ENCODE measurements at places on chromosomes 12 and 14.

GRCh38 chr14:91484186-91484585 lies 25.9 kb downstream of the PPP4R3A start:
- no peak for DNase-seq

GRCh38 chr14:45970621-45971020 lies 681.0 kb downstream of the RPL10L start:
- DNase-seq: no peak

DNA sequence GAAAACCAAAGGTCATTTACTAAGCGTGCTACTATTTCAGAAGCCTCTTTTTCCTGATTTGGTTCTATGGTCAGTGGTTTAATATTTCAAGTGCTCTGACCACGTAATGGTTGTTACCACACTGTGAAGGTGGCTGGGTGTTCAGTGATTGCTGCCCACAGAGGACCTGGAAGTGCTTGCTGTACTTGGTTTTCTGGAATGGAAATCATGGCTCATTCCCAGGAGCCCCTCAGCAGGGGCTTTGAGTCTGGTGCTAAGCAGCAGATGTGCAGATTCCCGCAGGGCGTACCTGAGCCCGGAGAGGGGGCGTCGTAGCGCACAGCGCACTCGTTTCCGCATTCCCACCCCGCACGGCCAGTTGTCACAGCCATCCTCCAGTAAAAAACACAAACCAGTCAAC lies 50.5 kb downstream of the TRAF3 start:
- DNase-seq: no peak

DNA sequence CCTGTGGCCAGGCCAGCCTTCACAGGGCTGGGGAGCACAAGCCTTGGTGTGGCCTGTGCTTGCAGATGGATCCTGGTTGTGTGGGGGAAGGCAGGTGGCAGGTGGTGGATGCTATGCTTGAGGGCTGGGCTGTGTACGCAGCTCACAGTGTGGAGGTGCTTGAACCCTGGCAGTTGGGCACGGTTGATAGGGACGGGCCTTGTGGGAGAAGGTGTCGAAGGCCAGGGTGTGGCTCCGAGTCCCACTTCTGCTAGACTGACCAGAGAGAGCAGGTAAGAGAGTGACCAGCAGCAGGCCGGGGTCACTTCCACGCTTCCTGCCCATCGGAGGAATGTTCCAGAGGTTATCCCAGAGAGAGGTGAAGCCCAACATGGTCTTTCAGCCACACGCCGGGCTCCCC lies 85.5 kb downstream of the CACNA1C start:
- DNase-seq: no peak

DNA sequence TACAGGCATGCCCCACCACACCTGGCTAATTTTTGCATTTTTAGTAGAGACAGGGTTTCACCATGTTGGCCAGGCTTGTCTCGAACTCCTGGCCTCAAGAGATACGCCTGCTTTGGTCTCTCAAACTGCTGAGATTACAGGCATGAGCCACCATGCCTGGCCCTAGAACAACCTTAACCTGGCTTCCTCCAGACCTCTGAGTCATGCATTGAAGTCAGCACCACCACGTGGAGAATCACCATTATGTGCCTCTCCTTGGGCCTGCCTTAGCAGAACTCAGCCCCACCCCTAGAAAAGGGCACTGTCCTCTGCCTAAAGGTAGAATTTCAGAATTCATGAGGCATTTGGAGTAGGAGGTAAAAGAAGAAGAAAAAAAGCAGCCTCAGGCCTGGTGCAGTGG lies 49.0 kb downstream of the LIMA1 start:
- no peak for DNase-seq

DNA sequence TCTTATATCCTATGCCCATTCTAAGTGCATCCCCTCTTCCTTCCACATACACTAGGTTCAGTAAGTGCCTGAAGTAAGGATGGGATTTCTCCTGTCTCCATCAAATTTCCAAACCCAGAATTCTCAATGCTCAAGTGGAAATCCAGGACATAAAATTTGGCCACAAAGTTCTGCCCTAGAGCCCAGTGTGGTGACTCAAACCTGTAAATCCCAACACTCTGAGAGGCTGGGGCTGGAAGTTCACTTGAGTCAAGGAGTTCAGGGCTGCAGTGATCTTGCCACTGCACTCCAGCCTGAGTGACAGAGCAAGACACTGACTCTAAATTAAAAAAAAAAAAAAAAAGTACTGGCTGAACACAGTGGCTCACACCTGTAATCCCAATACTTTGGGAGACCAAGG lies 4.5 kb upstream of the ARF3 start:
- no peak for DNase-seq

DNA sequence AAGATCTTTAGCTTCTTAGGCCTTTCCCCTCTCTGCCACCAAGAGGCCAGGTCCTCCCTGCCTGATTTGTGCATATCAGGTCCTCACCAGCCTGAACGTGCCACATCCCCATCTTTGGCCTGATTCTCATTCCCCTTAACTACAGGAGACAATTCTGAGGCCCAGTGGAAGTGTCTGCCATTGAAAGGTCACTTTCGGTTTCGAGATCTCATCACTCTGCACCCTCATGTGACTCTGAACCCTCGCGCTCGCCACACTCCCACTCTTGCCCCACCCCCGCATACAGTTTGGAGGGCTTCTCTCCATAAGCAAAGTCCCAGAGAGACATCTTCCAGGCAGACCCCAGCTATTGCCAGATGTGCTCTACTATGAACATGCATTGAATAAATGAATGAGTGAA lies 189.0 kb downstream of the NTF3 start:
- no peak for DNase-seq

GRCh38 chr12:67702136-67702535 lies 53.6 kb downstream of the DYRK2 start:
- no peak for DNase-seq

DNA sequence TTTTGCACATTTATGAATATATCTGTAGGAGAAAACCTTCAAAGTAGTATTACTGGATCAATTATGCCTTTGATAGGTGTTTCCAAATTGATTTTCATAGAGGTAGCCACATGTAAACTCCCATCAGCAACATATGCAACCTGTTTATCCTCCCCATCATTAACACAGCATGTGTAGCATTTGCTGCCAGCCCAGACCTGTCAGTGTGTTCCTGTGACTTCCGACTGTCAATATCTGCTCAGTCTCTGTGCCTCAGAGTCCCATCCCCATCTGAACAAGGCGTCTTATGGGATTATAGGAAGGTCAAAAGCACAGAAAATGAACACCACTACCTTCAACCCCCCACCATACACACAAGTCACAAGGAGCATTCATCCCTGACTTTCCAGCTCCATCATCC lies 9.5 kb upstream of the CAPRIN2 start:
- no peak for DNase-seq

- DNase-seq: no peak
Measured at GRCh38 chr12:14901228-14901562, 15.5 kb upstream of the MGP start.

- no peak for DNase-seq
Measured at GRCh38 chr12:26302776-26303175, 107.4 kb downstream of the SSPN start.

DNA sequence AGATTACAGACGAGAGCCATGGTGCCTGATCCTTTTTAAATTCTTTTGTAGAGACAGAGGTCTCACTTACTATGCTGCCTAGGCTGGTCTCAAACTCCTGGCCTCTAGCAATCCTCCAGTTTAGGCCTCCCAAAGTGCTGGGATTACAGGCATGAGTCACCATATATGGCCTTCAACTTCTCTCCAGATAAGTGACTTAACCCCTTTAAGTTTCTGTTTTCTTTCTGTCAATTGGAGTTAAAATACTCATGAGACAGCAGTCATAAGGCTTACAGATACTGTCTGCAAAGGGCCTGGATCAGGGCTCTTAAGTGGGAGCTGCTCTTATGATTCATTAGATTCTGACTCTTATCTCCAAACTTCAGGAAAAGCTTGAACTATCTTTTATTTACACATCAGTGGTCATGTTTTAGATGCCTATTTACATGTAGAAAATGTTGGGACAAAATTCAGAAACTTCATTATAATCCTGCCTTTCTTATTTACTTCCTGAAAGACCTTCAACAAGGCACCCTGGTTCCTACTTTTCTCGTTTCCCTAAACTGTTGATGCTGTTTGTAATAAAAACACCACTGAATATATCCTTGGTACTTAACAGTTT lies 271.5 kb upstream of the TBX3 start:
- no peak for DNase-seq

DNA sequence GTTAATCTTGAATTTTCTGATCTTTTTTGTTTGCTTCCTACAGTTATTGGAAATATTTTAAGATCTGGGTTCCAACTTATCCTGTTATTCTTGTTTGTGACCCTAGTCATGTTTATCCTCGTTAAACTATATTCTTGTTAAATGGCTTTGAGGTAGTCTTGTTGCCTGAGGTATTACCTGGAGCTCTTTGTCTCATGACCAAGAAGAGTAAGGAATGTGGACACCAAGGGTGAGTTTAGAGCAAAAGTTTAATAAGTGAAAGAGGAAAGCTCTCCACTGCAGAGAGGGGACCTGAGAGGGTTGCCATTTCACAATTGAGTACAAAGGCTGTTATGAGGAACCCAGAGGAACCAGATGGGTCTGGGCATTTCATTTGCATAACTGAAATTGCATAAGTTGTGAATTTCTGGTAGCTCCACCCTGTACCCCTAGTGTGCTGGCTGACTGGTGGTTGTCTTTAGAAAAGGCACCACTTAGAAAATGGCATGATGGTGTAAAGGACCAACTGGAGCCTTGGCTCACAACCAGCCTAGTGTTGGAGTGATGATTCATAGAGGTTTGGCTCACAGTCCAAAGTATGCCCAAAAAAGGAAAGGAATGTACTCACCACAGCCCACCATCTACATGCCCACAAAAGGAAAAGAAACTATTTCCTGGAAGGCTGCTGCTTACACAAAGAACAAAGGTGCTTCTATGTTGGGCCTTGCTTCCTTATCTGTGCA lies 36.7 kb upstream of the RESF1 start:
- DNase-seq: no peak

- no peak for DNase-seq
Measured at GRCh38 chr14:57761800-57762199, 104.1 kb downstream of the SLC35F4 start.

- no peak for DNase-seq
Measured at GRCh38 chr12:51809193-51809592, 39.3 kb downstream of the FIGNL2 start.

DNA sequence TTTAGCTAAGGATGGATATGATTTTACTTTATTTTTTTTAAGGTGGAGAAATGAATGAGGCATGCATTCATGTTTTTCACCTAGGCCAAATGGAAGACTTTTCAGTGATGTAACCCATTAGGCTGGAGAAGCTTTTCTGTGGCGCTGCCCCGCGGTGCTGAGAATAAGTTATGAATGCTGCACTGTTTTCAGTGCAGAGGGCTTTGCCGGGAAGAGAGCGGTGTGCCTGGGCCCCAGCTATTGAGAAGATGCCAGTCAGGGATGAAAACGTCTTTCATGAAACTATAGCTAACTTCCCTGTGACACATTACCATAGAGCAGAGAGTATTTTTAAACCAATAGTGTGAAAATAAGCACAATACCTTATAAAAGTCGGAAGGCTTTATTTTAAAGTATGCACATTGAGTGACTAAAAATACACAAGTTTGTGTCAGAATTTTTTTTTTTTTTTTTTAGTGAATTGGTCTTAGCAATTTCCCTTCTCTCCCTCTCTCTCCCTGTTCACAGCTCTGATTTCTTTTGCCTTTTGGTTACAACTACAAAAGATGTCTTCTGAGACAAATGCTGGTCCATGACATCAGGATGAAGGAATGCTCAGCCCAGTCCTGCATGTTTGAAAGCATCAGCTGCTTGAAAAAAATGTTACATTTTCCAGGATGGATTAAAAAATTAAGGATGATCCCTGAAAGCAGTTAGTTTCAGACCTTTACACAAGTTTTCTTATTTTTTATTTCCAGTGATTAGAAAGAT lies 48.3 kb downstream of the NPAS3 start:
- no peak for DNase-seq

DNA sequence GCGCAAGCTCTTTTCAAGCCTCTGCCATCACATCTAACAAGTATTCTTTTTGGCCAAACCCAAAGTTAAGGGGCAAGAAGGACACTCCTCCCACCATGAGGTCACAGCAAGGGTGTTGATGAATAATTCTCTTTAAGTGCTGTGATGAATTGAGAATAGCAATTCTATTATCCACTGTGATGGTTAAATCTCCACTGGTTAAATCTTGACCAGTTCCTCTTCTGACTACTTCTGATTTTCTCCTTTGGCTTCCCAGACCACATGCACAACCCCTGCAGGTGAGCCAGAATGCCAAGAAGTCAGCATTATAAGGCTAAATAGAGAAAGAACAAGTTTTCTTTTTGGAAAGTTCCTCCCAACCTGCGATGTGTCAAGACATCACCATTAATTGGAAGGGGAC lies 90.6 kb upstream of the BCL2L14 start:
- DNase-seq: no peak

GRCh38 chr12:31321186-31321896 lies 4.6 kb downstream of the SINHCAF start:
- DNase-seq: no peak

DNA sequence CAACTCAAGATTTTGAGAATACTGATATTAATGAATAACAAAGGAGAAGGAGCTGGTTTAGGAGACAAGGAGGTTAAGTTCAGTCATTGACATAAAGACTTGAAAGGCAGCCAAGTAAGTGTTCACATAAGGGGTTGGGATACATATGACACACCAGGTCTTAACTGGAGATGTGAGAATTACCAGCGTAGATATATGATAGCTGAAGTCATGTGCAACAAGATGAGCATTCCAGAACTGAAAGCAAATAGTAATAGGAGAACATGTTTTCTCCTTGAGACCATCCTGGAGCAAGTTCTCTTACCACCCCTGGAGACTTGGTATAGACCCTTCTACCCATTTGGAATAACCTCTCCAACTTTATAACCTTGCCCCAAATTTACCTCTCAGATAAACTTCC lies 43.3 kb upstream of the NPFF start:
- DNase-seq: no peak

DNA sequence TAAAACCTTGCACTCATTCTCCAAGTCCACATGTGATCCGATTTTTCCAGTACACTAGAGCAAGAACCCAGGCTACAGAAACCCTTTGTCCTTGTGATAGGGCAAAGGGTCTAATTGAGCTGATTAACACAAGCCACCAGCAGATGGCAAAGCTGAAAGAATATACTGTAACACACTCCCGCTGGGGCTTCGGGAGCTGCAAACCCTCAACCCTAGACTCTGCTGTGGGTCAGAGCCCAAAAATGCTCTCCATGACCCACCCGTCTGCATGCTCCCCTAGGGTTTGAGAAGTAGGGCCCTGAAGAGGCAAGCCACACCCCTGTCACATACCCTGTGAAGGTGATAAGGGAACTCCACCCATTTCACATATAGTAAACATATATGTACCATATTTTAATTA lies 33.6 kb upstream of the PCNX1 start:
- no peak for DNase-seq

GRCh38 chr14:61561657-61562276 lies 133.5 kb upstream of the HIF1A start:
- DNase-seq: no peak

- DNase-seq: no peak
Measured at GRCh38 chr12:65670775-65671174, 153.5 kb upstream of the HMGA2 start.

GRCh38 chr14:99067141-99067920 lies 204.7 kb downstream of the BCL11B start:
- DNase-seq: no peak

Data from stimulated activated CD8-positive, alpha-beta memory T cell treated with anti-CD3 and anti-CD28 coated beads, Interleukin-4, amount 100 ng/mL, for 24 hours (primary cell).